ENCODE measurements at places on chromosomes 7 and 10.

GRCh38 chr10:129466703-129467358 is at the start of gene MGMT:
Gene MGMT (plus strand): TSS chr10:129467241.
- peak; percentile 36 for DNase-seq

DNA sequence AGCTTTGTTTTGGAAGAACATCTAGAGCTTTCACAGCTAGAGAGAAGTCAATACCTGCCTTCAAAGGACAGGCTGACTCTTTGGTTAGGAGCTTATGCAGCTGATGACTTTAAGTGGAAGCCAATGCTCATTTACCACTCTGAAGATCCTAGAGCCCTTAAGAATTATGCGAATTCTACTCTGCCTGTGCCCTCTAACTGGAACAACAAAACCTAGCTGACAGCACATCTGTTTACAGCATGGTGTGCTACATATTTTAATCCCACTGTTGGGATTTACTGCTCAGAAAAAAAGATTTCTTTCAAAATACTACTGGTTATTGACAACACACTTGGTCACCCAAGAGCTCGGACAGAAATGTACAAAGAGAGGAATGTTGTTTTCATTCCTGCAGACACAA is 57.3 kb downstream of the PALS2 start:
- DNase-seq = no peak

- peak; percentile 11 for DNase-seq
These were observed 45.4 kb downstream of the CTTNBP2 start for GRCh38 chr7:117827862-117828261.

DNA sequence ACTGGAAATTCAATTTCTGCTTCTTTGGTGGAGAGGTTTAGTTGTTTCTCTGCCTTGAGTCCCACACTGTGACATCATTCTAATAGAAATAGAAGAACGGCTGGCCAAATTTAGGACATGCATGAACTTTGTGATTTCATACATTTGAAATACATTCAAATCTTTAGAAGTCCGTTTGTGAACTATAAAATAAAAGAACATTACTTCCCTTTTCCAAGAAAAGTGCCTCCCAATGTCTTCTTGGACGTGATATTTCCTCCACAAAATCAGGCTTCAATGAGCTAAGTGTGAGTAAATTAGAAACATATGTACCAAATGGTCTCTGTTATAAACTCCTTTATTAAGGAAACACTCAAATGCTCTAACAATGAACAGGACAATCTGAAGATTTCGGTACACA is 314.5 kb upstream of the AKR1E2 start:
- DNase-seq = no peak

DNA sequence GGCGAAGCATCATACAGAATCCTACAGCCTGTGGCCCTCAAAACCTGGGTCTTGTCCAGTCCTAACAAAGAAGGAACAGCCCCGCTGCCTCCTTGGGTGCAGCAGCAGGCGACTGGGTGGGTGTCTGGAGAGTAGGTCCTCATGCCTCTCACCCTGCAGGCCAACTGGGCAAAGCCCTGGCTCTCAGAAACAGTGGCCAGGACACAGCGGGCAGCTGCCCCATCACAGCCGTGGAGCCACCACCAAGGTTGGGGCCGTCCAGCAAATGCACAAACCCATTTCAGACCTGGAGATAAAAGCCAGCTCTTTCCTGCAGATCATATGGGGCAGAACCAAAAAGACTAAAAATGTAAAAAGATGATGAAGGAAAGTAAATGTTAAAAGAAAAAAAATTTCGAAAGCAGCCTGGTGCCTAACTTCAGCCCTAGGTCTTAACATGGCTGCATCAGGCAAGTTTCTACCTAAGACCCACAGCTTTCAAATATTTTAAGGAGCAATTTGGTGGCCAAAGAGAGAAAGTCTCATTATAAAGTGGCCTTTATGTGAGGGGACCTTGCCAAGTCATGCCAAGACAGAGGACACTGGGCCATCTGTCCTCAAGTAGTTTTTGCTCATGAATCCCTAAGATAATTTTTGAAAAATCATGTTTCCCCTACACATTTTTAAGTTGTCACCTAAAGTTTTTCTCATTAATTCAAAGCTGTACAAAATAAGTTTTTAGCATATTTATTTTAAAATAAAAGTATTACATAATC is 142.1 kb downstream of the PAXIP1 start:
- DNase-seq = no peak

DNA sequence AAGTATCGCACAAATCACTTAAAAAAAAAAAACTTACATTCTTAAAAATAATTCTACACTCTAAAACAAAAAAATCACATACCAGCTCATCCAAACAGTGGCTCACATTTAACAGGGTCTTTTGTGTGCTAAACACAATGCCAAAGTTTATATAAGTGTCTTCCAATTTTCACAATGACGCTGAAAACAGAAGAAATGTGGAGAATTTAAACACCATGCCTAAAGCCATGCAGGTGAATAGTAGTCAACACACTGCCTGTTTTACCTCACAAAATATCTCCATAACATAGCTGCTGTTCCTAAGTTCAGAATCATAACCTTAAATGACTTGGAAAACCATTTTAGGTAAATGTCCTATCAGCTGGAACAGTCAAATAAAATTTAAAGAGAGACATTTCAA is 55.0 kb downstream of the GRB10 start:
- DNase-seq = no peak

DNA sequence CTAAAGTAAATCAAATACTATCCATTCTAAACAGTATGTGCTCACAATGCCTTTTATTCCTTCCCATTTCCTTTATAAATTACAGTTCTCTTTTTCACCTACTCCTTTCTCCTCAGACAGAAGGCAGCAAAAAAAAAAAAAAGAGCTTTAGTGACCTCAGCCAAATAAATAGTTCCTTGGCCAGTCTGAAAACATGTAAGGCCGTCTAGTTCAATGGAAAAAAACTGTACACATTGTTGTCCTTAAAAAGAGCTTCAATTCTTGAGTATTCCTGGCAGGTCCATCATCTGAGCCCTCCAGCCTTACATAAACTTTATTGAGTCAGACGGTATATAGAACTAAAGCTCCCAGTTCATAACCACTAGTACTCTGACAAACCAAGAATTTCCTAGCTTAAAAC is 185.4 kb downstream of the CACNA2D1 start:
- DNase-seq = no peak

DNA sequence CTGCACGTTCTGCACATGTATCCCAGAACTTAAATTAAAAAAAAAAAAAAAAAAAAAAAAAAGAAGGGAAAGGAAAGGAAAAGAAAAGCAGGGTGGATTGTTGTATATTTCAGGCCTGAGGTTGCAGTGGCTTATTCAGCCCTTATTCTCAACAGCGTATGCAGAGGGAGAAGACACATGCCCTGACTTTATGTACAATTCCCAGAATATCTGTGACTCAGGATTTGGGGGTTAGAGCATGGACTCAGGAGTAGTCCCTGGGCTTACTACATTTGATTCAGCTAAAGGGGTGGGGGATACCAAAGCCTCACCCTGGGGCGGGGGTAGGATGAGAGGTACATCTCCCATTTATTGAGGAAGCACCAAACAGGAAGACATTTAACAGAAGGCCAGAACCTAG is 137.4 kb downstream of the MYOF start:
- no peak for DNase-seq

- no peak for DNase-seq
These were observed 39.6 kb downstream of the NKX6-2 start for GRCh38 chr10:132746386-132746785.

DNA sequence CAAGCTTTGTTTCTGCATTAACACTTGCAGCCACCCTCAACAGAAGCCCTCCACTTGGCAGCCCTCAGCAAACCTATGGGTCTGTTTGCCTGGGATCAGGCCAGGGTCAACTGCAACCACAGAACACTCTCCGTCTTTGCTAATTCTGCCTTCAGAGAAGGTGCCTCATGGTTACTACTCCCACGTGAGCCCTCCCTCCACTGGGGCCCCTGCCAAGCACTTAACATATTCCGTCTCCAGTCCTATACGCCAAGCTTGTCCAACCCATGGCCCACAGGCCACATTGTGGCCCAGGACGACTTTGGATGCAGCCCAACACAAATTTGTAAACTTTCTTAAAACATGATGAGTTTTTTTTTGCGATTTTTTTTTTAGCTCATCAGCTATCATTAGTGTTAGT is 54.7 kb downstream of the HSPA12A start:
- DNase-seq = no peak

DNA sequence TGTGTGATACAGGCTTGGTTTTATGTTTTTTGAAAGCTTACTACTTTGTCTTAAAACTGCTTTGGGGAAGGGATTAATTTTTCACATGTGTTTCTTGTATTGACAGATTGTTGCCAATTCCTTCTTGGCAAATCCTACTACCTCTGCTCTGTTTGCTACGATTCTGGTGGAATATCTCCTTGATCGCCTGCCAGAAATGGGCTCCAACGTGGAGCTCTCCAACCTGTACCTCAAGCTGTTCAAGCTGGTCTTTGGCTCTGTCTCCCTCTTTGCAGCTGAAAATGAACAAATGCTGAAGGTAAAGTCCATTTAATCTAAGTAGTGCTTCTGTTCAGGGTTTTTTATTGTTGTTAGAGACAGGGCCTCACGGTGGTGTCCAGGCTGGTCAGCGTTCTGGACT is 33.6 kb downstream of the TRRAP start:
- no peak for DNase-seq

DNA sequence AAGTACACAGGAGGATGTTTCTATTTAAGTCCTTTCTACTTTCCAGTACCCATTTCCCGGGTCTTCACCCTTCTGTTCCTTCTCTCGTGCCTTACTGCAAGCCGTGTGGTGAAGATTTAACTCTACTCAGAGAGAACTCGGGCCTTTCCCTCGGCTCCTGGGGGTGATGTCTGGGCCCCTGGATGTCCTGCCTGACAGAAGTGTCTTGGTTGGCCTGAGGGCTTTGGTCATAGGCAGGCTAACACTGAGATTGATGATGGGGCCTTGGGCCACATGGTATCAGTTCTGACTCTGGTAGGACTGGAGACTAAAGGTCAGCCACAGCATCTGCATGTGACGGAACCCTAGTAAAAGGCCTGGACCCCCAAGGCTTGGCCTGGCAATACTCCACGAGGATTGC is 80.4 kb downstream of the CHST15 start:
- no peak for DNase-seq
